ENCODE measurements at places on chromosomes 12 and 14.

DNA sequence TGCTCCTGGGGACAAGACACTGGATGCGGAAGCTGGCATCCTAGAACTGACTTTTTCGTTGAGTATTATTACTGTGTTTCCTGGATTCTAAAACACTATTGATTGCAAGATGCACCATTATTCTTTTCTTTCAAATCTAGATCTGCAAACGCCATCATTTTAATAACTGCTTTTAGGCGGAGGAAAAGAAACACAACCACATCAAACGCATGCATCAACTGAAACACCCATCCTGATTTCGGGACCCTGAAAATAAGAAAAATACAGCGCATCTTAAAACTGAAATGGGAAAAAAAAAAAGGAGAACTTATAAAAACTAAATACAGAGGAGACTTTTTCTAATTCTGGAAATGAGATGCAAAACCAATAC lies 103.7 kb upstream of the MAX start:
- no peak for DNase-seq

- no peak for DNase-seq
Observed at GRCh38 chr12:107254258-107254856, 161.0 kb upstream of the CRY1 start.

- no peak for DNase-seq
Observed at GRCh38 chr12:92223481-92223880, 77.8 kb upstream of the BTG1 start.

DNA sequence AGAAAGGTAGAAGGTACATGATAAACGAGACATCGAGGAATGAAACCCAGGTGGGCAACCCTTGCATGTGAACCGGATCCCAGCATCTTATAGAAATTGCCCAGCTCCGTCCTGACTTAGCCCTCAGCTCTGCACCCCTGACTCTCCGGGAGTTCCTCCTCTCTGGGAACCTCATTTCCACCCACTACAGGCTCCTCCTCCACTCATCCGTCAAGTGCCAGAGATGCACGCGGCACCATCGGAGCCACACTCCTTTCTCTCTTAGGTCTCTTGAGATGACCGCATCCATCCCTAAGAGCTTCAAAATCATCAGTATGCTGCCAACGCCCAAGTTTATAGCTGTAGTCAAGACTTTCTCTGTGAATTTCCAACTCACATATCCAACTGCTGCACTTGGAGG lies 84.7 kb downstream of the TTC7B start:
- DNase-seq: peak; percentile 26

GRCh38 chr12:8675591-8676036 lies 13.0 kb upstream of the MFAP5 start:
- no peak for DNase-seq

Measured in esophagus muscularis mucosa (tissue), 4 donors.